ENCODE measurements at places on chromosomes 12 and 14. TPM values are rescaled to one million over a fixed set of nuclear protein-coding genes. Genes with fewer than 3 reads are reported as not detected.

- no peak for DNase-seq
Measured at GRCh38 chr12:101875162-101875561, 2.2 kb upstream of the DRAM1 start.

- no peak for DNase-seq
Measured at GRCh38 chr12:54977155-54977554, 7.4 kb downstream of the TESPA1 start.

DNA sequence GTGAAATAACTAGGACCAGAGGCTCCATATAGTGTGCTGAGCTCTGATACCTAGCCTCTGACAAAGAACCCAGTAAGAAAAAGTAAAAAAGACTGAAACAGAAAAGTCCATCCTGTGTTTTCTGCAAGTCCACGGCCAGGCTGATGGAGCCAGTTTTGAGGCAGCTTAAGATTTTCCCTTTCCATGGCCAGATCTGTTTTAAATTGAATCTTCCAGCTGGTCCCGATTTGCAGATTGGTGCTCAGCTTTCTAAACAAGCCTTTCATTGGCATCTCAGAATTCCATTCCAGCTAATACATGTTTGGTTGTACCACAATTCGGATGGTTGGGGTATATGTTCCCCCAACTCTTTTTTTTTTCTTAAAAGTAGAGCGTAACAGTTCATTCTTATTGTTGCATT lies 152.0 kb downstream of the DACT1 start:
- no peak for DNase-seq

The LRP1 gene
- total RNA-seq = 48.5 TPM

- peak; percentile 13 for DNase-seq
Measured at GRCh38 chr12:9649532-9649940, 20.0 kb upstream of the CLEC2D start.

GRCh38 chr12:75476071-75476470 lies 4.5 kb upstream of the GLIPR1 start:
- no peak for DNase-seq

The LUM gene
- total RNA-seq = 2,030 TPM

The BEGAIN gene
- total RNA-seq = 0.56 TPM

The AQP6 gene
- not detected for total RNA-seq

- DNase-seq = no peak
Measured at GRCh38 chr14:94582199-94582750, 1.0 kb downstream of the SERPINA5 start.
